Fibroblast of skin of back (primary cell): ENCODE measurements at places on chromosomes 2 and 18.
A peak's percentile ranks its signal among the peaks of the same experiment; 100 is the strongest.

GRCh38 chr2:165818920-165819319, 24.9 kb upstream of the GALNT3 start:
- no peak for DNase-seq

GRCh38 chr2:71929482-71929772, 218.2 kb downstream of the CYP26B1 start:
- DNase-seq = no peak

- no peak for DNase-seq
Measured at GRCh38 chr18:35042389-35043071, 1.3 kb downstream of the MAPRE2 start.

GRCh38 chr2:50751311-50752031, 280.5 kb downstream of the NRXN1 start:
- DNase-seq = peak; percentile 7

- peak; percentile 50 for DNase-seq
Measured at GRCh38 chr2:189116087-189116486, 63.5 kb downstream of the COL5A2 start.

DNA sequence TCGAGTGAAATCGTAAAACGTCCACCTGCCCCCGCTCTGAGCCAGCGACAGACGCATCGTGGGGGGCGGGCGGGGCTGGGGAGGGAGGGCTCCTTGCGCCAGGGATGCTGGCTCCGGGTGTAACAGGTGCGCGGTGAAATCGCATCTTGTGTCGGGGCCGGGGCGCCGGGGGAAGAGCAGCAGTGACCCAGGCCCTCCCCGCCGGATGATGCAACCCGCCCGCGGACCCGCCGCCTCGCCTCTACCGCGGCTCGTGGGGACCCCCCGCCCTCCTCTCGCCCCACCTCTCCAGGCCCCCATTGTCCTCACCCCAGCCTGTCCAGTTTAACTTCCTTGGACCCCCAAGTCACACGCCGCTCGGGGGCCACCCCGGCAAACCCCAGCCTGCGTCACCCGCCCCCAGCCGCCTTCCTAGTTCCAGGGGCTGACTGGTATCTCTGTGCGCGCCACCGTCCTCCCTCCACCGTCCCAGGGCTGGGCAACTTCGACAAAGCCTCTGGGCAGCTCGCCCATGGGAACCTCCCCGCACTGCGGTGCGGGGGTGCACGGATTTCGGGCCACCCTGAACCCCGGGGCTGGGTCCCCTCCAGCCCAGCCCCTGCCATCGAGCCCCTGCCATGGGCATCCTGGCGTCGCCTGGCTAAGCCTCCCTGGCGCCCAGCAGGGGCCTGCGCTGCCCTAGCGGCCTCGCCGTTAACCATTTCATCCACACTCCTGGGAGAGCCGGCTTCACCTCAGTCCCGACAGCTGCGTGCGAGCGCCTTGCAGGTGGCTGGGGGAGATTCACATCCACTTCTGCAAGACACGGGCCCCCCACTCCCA, 799 bp upstream of the KIF1A start:
- no peak for DNase-seq

DNA sequence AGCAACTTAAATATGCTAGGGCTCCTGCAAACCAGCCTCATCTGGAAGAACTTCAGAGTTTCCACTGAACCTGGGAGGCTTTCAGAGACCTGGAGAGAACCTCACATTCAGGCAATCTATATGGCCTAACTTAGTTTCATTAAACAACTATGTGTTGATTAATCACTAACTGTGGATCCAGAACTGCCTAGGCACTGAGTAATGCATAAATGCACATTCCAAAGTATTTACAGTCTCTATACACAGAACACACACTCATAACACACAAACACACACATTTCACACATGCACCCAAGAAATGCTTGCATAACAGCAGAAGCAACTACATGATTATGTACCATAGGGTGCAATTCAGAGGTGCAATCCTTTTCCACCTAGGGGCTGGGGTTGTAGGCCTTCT, 552.8 kb downstream of the BCL11A start:
- DNase-seq = peak; percentile 46

DNA sequence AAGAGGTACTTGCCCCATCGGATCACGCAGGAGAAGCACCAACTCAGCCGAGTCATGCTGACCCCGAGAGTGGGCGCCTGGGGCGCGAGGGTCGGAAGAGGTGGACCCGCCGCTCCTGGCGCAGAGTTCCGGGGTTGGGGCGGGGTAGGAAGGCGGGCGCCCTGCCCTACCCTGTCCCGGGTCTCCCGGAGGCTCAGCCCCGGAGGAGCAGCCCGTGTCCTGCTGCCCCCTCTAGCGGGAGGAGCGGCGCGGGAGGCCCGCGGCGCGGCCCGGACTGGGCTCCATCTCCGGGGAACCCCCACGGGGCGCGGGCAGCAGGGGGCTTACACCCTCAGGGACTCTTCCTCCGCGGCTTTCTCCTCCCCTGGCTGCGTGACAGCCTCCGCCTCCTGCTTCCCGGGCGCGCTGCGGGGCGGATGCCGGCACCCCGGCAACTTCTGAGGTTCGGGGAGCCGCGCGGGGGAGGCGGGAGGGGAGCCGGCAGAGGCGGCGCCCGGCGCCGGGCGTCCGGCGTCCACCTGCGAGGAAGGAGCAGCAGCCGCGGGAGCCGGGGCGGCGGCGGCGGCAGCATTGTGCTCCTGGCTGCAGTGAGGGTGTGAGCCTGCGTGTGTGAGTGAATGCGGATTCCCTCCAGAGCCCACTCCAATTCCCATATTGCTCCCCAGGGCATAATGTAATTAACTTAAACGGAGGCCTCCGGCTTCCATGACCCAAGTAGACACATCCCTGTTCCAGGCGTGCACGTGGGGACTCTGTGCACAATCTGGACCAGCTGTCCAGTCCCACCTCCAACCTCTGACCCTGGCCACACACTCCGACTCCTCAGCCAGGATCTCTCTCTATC, 7.6 kb upstream of the TNS1 start:
- peak; percentile 67 for DNase-seq

- DNase-seq = peak; percentile 1
Measured at GRCh38 chr2:195251214-195251613, 405.8 kb upstream of the SLC39A10 start.

DNA sequence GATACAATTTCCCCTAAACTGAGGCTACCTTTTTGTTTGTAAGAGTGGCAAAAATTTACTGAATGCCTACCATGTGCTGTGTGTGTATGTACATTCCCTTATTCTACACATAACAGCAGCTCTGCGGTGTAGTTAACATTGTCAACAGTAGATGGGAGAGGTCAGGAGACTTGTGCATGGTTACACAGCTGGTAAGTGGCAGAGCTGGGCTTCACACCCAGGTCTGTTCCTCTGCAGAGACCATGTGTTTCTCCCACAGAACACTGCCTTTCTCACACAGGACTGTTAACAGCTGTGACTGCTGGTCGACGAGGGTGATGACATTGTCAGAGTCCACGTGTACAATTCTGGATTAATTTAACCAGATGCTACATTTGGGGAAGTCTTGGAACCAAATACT, 49.1 kb downstream of the EML6 start:
- peak; percentile 36 for DNase-seq

DNA sequence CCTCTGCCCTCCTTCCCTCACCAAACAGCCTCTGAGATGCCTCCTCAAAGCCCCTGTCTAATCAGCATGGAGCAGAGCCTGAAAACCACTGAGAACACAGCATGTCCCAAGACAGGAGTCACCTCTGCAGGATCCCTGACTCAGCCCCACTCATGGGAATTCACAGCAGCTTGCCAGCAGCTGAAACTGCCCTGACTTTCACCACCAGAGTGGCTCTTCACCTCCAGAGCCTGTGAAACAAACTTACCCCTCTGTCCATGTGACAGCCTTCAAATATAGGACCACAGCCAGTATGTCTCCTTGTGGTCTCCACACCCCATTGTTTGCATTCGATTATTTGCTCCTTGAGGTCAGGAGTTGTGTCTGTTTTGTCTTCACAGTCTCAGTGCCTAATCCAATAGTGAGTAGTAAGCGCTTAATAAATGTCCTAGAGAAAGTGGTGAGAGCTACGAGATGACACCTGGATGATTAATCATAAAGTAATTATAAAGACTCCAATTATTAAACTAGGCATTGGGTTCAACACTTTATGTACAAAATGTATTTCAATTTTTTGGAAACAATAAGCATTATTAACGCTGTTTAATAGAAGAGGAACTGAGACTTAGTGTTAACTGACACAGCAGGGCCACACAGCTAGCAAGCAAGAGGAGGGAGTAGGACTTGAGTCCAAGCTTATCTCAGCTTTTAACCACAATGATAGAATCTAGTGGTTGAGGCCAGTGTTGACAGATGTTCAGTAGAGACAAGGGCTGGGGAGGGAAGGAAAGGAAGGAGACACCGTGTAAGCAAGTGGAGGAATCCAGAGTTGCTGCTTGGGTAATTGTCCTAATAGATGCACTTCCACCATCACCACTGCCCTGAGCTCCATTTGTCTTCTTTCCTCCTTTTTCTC, 358.7 kb upstream of the TNP1 start:
- DNase-seq = peak; percentile 76

GRCh38 chr2:17646838-17647701, 106.5 kb downstream of the SMC6 start:
- no peak for DNase-seq

DNA sequence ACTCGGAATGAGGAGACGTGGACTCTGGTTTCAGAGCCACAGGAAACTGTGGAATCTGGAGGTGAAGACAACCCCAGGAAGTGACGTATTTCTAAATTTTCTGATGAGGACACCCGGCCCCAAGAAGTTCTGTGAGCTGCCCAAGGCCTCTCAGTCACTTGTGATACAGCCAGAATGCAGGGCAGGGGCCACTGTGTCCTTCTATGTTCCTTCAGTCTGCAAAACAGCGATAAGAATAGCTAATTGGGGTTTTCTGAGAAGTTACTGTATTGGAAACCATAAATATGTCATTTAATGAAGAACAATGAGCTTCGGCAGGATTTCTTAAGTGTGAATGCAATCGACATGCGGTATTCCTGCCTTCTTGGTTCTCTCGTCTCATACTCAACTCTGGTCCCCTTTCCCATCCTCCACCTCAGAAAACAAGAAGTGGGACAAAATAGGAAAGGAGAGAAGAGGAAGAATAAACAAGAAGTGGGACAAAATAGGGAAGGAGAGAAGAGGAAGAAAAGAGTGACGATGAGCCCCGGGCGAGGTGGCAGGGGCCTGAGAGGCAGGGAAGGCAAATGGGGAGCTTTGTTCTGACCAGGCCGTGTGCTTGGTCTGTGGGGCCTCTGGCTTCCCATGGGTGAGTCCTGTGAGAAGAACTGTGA, 282.0 kb upstream of the REV1 start:
- no peak for DNase-seq

- peak; percentile 67 for DNase-seq
Measured at GRCh38 chr18:52936931-52937330, 596.9 kb downstream of the DCC start.

DNA sequence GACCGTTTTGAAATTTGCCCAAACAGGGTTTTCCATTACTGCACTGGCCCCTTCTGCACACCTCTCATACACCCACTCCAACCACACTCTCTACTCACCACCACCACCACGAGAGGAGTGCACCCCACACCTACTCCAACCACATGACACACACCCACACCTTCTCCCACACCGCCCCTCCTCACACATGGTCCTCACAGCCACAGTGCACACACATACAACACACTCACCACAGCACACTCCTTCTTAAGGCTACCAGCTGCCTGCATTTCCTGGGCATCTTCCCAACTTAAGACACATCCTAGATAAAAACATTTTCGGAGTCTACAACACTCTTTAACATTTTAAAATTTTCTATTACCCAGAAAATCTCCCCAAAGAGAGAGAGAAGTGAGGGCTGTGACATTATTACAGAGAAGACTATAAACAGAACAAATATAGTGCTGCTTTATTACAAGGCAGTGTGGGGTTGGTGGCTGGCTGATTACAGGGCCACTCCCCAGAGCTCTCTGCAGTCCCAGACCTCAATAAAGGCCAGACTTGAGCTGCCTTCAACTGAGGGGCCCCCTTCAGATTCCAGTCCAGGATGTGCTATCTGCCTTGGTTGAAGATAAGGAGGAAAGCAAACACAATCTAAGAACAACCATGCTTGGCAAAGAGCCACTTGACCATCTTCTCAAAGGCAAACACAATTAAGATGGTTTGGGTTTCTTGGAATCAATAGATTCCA, 36.1 kb downstream of the NHEJ1 start:
- no peak for DNase-seq

- no peak for DNase-seq
Measured at GRCh38 chr2:161199912-161200701, 39.9 kb downstream of the TANK start.

DNA sequence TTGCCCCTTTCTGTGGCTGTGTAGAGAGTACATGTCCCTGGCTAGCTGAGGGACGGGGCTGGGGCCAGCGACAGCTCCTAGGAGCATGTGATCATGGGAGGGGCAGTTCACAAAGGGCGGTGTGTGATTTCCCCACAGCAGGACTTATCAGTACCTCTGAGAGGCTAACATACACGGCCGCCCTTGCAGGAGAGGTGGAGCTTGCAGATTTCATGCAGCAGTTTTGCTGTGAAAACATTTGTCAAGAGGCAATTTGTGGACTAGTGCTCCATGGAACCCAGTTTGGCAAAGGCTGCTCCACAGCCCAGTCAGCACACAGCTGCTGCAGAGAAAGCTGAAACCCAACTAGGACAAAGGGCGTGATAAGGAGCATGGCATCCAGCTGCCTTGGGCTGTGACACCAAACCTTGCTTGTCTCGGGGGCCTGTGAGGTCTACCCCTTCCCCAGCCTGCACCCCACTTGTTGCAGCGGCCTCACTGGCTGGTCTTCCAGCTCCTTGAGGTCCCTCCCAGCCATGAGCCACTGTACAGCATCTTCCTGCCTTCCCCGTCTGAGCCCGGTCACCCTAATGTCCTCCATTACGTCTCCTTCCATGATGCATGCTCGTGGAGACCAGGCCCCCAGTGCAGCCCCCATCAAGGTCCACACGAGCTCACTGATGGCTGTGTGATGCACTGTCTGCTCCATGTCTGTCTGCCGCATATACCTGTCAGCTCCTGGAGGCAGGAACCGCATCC, 121.4 kb upstream of the HDAC4 start:
- no peak for DNase-seq

- no peak for DNase-seq
Measured at GRCh38 chr2:239580199-239580527, 179.3 kb upstream of the HDAC4 start.

GRCh38 chr2:71275939-71276310, 49.0 kb upstream of the PAIP2B start:
- no peak for DNase-seq

- no peak for DNase-seq
Measured at GRCh38 chr2:231395188-231396057, at the start of gene B3GNT7. B3GNT7 (plus strand) TSS chr2:231395710; CDS start chr2:231395804, 94 bp downstream.

DNA sequence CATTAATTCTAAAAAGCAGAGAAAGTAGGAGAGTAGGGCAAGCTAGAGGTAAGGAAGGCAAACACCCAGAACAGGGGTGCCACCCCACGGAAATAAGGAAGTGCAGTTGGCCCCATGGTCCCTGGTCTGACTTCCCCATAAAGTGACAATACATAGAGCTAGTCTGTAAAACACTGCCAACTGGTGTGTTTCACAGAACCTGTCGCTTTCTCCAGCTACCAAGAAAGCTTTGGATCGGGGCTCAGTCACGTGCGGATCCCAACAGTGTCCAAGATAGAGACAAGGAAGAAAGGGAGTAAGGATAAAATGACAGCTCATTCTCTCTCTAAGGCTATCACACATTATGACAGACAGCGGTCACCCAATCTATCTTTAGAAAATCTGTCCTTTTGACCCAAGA, 36.4 kb downstream of the TBC1D8 start:
- no peak for DNase-seq
